ENCODE measurements at places on chromosomes 6 and 20.

DNA sequence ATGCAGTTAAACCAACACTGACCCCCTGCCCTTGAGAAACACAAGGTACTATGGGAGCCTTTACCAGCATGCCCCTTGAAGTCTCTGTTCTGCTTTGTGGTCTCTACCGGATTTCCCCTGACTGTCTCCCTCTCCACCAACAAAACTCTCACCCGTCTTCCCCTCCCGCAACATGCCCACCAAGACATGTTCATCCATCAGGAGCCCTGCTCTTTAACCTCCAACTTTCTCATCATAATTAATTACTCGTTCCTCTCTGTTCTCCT, 1.1 kb downstream of the ZNF165 start:
- DNase-seq: peak; percentile 21

GRCh38 chr6:79574630-79575225, 37.5 kb upstream of the LCA5 start:
- no peak for DNase-seq

- DNase-seq: no peak
These were observed 53.0 kb upstream of the AIG1 start for GRCh38 chr6:143007646-143008045.

GRCh38 chr20:10595985-10596384, 77.8 kb downstream of the JAG1 start:
- no peak for DNase-seq

DNA sequence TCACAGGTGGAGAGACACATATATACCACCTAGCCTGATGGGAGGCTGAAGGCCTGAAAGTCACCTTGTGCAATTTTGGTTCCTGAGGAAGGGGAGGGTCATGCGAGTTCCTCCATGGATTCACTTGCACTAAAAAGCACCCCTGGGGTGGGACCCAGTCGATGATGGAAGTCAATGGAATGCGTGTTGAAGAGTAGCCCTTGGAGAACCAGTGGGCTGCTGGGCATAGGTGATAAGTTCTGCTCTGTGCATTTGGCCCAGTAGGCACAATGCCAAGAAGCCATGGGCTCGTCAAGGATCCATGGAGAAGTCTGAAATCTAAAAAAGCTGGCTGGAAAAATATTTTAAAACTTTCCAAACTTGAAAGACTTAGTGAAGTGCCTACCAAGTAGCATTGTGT, 18.9 kb upstream of the SCRT2 start:
- no peak for DNase-seq

DNA sequence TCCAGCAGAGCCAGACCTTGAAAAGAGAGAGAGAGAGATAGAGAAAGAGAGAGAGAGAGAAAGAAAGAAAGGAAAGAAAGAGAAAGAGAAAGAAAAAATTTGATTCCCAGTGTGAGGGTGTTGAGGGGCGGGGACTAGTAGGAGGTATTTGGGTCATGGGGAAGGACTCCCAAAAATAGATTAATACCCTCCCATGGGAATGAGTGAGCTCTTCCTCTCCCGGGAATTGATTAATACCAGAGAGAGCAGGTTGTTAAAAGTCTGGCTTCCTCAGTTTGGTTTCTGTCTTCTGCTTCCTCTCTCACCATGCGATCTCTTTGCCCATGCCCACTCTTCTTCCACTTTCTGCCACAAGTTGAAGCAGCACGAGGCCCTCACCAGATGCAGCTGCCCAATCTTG, 28.8 kb upstream of the CFAP206 start:
- DNase-seq: no peak

GRCh38 chr6:32416036-32416435, 9.1 kb upstream of the BTNL2 start:
- DNase-seq: no peak

GRCh38 chr6:21984135-21984534, 312.7 kb downstream of the PRL start:
- DNase-seq: no peak

GRCh38 chr20:58868795-58869194, 16.3 kb downstream of the GNAS start:
- DNase-seq: no peak

DNA sequence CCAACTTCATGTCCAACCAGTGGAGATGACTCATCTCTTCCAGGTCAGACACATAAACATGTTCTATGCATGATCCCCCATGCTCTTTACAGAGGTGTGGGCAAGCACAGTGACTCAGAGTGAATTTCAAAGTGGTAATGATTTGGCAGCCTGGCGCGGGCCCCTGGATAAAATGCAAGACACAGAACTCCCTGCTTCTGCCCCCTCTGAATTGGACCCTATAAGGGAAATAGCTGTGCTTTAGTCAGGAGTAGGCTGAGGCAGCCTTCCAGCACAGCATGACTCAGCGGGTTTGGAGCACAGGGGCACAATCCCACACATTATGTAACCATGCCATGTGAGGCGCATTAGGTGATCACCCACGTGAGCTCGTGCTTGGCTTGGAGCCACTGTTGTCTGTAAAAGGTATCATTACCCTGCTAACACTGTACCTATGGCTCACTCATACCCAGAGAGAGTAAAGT, 127.4 kb downstream of the C6orf118 start:
- no peak for DNase-seq

DNA sequence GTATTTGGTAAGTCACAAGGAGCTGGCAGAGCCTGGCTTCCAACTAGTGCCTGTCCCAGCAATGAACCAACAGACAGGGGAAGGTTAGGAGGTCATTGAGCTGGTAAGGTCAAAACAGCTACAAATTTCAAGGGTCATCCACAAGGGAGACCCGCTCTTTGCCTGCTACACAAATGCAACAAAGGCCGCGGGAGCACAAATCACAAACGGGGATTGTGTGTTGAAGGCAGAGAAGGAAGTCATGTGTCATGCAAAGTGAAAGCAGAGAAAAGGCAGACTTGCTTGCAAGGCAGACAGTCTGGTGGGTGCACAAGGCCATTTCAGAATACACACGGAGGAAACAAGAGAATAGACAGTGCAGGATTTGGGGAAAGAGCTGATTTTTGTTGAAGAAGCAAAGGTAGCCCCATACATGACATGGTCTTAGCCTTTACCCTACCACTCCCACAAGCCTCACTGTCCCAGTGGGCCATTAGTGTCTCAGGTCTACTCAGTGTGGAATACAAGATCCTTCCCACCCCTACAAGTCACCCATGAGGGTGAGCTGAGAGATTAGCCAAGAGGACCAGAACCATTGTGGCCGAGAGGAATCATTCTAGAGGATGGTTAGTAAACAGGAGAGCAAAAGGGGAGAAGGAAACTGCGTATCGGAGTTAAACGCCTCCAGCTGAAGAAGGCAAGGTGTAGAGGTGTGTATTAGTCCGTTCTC, 18.1 kb upstream of the SAMHD1 start:
- no peak for DNase-seq

DNA sequence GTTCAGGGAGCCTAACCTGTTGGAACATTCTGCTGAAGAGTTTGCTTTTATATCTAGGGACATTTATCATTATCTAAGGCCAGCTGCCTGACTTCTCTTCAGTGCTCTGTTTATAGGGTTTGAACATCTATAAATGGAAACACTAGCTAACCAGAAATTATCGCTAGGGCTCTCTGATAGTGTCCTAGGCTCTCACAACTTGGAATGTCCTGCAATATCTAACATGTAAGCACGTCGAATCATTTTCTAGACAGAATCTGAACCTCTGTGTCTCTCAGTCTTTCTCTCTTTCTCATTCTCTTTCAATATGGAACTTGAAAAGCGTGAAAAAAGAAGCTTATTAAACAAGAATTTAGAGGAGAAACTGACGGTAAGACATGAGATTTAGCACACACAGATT, 92.5 kb upstream of the MLIP start:
- no peak for DNase-seq

GRCh38 chr20:32396646-32397160, 38.6 kb downstream of the ASXL1 start:
- DNase-seq: no peak

- DNase-seq: no peak
These were observed 380.4 kb downstream of the CENPW start for GRCh38 chr6:126720304-126720703.
